ENCODE measurements at places on chromosomes 4 and X. TPM values are rescaled to one million over a fixed set of nuclear protein-coding genes. Genes with fewer than 3 reads are reported as not detected.
A peak's percentile ranks its signal among the peaks of the same experiment; 100 is the strongest.

DNA sequence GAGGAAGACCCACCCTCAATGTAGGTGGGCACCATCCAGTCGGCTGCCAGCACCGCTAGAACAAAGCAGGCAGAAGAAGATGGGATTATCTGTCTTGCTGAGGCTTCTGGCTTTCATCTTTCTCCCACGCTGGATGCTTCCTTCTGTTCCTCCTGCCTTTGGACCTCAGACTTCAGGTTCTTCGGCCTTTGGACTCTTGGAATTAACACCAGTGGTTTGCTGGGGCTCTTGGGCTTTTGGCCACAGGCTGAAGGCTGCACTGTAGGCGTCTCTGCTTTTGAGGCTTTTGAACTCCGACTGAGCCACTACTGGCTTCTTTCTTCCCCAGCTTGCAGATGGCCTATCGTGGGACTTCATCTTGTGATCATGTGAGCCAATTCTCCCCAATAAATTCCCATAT lies 55.1 kb downstream of the PDLIM5 start:
- no peak for DNase-seq

- DNase-seq: peak; percentile 85
Measured at GRCh38 chr4:74217365-74217764, 59.4 kb downstream of the MTHFD2L start.

DNA sequence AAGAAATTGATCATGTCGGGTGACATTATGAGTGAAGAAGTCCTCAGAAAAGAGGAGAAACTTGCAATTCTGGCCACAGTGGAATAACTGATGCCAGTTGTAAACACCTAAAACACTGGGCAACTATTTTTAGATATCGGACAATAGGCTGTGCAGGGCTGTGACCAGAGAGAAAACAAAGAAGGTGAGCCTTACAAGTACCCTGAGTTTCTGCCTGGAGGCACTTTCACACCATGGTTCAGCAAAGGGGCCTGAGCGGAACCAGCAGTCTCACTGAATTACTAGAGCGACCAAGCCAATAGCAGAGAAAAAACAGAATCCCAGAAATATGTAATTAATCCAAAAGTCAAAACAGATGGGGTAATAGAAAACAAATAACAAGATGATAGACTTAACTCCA lies 11.2 kb downstream of the IRAK1 start:
- no peak for DNase-seq

GRCh38 chrX:103918050-103918449 lies 44.4 kb upstream of the TMSB15B start:
- DNase-seq: peak; percentile 50

The CXorf49 gene
- total RNA-seq: not detected

The PCDH7 gene
- total RNA-seq: 0.60 TPM

All from RPMI7951 (cell line).